Hematopoietic multipotent progenitor cell treated with erythropoietin and hydrocortisone succinate and interleukin-3 and kit ligand, for 15 days (in vitro differentiated cells): ENCODE measurements at places on chromosomes 12 and 14.
A peak's percentile ranks its signal among the peaks of the same experiment; 100 is the strongest.

GRCh38 chr12:83199069-83199468 is 512.4 kb downstream of the TMTC2 start:
- DNase-seq, result no peak

GRCh38 chr14:53389202-53389601 is 236.1 kb upstream of the DDHD1 start:
- DNase-seq, result no peak

DNA sequence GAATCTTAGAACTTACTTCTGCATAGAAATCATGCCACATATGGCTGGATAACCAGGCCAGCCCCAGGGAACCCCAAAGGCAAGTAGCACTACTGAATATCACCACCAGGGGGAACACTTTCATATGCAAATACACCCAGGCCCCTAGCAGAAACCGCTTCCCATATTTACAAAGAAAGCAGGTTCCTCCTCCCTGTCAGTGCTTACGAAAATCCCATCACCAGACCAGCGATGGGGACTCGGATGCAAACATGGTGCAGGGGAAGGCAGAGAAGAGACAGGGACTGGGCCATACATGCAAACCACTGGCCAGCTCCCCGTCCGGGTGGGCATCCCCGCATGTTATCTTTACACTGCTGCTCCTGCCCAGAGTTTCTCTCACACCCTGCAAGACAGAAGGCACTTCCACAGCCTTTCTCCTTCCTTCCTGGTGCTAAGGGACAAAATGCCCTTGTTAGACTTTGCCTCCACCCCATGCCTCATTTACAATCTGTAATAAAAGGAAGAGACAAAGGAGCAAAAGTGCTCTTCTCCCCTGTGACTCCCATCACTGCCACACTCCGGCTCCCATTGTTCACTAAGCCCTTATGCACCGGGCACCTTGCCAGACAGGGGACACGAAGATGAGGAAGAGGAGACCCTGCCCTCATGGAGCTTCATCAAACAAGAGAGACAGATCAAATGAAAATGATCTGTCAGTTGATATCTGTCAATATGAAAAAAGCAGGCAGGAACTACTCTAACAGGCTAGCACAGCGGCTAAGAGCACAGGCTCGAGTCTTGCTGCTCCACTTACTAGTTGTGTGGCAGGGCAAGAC is 62.3 kb downstream of the PTPN21 start:
- peak; percentile 60 for DNase-seq

- DNase-seq, result no peak
These were observed 63.7 kb upstream of the PPP1R12A start for GRCh38 chr12:79998554-79998953.

DNA sequence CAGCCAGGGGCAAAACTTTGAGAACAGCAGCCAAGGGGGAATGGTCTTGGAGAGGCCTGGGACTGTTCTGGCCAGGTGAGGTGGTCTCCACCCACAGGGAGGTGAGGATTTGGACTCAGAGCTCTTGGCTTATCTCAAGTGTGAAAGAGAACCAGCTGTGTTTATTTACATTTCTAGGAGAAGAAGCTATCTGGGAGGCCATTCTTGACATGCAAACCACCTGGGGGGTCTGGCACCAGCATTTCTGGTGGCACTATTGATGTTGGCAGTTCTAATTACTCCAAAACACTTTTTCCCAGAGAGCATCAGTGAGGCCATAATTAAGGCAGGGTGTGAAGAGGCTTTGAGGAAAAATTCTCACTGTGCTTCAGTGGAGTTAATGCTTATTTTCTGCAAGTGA is 95.1 kb downstream of the CAND1 start:
- DNase-seq, result no peak

DNA sequence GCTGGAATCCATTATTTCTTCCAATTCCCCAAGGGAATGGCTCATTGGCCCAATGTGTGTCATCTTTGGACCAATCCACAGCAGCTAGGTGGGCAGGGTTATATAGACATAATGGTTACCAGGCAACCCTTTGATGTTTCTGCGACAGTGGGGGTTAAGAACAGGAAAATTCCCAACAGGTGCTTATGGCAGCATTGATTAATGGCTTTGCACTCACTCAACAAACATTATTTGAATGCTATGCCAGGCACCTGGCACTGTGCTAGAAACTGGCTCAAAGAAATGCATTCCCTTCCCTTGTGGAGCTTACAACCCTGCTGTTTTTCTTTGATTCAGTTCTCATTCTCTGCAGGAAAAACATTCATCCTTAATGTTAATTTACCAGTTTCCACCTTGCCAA is 1221.0 kb downstream of the AACS start:
- no peak for DNase-seq

- DNase-seq, result no peak
These were observed 79.4 kb downstream of the TMTC2 start for GRCh38 chr12:82765971-82766705.

DNA sequence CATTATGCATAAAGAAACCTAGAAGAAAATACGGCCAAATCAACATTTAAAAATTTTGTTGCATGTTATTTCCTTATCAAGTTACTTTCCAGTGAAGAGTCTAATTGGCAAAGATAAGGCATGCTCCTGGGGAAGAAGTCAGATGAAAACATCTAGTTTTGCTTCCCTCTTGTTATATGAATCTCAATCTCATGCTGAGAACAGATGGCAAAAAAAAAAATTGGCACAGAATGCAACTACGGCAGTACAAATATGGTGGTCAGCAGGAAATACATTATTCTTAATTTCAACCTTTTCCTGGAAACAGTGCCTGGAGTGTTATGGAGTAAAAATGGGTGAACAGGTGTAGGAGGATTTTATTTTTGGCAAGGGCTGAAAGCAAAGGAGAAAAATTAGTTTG is 32.8 kb downstream of the HECTD4 start:
- peak; percentile 74 for DNase-seq

DNA sequence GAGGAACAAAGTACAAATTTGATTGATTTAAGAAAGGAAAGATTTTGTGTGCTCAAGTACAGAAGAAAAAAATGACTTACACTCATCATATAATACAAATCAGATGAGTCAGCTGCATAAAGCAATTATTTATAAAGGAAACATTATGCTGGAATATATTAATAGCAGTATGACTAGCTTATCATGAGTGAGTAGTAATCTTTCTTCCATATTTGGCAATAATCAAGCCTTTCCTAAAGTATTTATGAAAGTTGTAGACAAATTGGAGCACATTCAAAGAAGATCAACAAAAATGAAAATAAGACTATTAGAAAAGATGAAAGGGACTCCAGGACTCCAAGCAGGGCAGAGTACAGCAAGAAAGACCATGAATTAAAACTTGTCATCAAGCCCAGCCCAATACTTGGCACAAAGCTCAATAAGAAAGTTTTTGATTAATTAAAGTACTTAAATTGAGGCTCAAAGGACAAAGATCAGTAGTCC is 32.8 kb downstream of the CCER1 start:
- DNase-seq, result no peak

DNA sequence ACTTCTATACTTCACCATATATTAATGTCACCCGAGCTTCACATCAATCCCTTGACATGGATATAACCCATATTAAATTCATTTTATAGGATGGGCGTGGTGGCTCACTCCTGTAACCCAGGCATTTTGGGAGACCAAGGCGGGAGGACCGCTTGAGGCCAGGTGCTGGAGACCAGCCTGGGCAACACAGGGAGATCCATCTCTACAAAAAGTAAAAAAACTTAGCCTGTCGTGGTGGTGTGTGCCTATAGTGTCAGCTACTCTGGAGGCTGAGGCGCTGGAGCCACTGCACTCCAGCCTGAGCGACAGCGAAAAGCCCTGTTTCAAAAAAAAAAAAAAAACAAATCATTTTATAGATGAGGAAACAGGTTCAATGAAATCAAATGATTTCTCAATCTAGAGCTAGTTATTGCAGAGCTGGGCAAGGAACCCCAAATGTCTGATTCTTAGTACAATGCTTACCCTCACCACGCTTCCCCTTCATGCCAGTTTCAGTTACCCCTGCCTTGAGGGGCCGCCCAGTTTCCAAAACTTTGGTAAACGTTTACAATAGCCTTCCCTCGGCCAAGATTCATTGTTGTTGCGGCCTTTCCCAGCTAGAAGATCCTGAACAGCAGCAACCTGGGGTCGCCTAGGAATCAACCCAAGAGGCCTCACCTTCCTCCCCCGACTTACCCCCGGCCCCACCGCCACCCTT is 751 bp downstream of the PSMB5 start:
- no peak for DNase-seq

GRCh38 chr12:29167445-29167844 is 18.4 kb downstream of the FAR2 start:
- no peak for DNase-seq

- DNase-seq, result no peak
These were observed 117.6 kb upstream of the RASSF8 start for GRCh38 chr12:25840678-25841465.

DNA sequence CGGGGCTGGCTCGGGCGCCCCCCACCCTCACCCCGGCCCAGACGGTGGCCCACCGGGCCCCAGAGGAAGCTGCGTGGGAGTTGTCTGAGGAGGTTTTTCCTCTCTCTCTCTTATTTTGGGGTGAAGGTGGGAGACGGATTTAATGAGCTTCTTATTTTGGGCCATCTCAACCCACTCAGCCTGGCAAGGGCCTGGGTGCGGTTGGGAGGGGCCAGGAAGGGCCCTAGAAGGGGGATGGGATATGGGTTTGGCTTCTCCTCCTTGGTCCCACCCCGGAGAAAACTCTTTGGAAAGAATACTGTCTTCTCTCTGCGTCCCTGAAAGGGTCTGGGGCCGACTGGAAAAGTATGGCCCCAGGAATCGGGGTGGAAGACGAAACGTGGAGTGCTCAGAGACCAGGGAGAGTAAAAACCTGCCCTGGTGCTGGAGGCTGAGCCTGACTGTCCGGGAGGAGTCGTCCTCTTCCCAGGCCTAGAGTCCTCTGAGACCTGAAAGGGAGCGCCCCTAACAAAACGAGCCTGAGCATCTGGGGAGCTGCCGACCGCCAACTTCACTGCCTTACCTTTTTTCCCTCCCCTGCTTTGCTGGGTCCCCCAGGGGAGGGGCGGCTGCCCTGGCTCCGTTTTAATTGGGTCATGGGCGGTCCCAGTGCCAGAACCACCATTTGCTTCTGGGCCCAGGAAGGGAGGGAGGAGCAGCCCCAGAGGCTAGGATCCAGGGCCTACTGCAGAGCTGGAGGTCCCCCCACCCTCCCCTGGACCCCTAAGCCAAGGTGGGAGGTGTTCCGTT is 1.6 kb downstream of the MMP14 start:
- DNase-seq, result no peak
